CD4-positive, alpha-beta T cell treated with Interleukin-17A for 4 hours (primary cell): ENCODE measurements at places on chromosomes 3 and 15.

DNA sequence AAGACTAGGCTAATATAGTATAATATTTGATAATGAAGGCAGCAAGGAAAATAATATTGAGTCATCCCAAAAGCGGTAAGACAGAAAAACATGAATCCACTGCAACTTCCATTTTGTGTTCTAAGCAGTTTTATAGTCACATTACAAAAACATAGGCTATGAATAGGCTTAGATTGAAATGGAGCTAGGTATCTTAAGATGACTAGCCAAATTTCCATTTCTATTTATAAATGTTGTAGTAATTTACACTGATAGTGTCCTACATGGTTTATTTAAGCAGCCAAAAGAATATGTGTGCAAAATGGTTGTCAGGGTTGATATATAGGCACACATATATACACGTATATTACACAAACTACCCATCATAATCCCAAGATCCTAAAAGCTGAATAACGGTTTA, 82.0 kb downstream of the VPS13C start:
- no peak for DNase-seq

- DNase-seq: peak; percentile 56
Observed at GRCh38 chr15:85329561-85330422, 50.6 kb upstream of the AKAP13 start.

DNA sequence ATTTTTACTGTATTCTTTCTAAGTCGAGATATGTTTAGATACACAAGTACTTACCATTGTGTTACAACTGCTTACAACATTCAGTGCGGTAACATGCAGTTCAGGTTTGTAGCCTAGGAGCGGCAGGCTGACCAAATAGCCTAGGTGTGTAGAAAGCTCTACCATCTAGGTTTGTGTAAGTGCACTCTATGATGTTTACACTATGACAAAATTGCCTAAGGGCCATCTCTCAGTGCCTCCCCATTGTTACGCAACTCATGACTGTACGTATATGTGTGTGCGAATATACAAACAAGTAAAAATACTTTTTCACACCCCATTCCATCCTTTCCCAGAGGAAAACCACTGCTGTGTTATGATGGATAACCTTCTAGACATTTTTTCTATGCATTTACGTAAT, 44.3 kb downstream of the PXYLP1 start:
- DNase-seq: no peak

GRCh38 chr3:133986311-133986710, 43.4 kb downstream of the SLCO2A1 start:
- no peak for DNase-seq

GRCh38 chr15:78921517-78921916, 23.3 kb downstream of the CTSH start:
- DNase-seq: no peak
